ENCODE measurements at places on chromosomes 2 and 18.

GRCh38 chr2:65775839-65776238, 343.4 kb upstream of the SPRED2 start:
- DNase-seq, result no peak

DNA sequence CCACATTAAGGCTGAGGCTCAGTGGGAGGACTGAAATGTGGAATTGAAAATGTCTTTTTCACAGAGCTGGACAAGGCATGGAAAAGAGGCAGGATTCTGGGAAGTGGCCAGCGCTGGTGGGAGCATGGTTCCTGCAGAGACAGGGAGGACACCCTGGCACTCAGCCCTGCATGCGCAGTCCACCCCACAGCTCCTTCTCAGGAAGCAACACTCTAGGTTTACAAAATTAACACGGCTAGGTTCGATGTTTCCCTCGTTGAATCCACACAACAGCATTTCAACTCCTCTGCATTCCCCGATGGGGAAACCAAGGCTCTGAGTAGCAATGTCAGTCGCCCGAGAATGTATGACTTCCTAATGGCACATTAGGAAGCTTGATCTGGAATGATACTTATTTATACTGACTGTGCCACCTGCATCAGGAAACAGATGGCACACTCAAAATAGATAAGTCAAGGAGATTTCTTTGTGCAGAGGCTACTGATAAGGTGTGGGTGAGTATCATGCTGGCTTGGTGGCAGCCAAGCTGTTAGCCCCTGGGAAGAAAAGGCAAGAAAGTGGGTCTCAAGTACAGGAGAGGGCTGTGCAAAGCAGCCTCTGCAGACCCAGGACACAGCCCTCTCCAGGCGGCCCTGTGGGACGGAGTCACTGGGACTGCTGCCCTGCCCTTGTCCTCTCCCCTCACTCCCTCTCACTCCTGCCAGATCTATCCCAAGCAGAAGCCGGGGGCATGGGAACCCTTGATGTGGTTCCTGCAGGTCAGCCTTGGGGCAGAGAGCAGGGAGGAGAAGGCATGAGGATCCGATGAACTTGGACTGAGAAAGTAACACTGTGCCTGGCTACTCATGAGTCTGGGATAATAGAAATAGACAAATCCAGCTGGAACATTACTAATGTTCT, 158.4 kb upstream of the FHL2 start:
- DNase-seq, result no peak

- DNase-seq, result no peak
Measured at GRCh38 chr2:43165378-43166069, 60.9 kb downstream of the ZFP36L2 start.

- no peak for DNase-seq
Measured at GRCh38 chr18:34650121-34650545, 60.0 kb upstream of the DTNA start.

DNA sequence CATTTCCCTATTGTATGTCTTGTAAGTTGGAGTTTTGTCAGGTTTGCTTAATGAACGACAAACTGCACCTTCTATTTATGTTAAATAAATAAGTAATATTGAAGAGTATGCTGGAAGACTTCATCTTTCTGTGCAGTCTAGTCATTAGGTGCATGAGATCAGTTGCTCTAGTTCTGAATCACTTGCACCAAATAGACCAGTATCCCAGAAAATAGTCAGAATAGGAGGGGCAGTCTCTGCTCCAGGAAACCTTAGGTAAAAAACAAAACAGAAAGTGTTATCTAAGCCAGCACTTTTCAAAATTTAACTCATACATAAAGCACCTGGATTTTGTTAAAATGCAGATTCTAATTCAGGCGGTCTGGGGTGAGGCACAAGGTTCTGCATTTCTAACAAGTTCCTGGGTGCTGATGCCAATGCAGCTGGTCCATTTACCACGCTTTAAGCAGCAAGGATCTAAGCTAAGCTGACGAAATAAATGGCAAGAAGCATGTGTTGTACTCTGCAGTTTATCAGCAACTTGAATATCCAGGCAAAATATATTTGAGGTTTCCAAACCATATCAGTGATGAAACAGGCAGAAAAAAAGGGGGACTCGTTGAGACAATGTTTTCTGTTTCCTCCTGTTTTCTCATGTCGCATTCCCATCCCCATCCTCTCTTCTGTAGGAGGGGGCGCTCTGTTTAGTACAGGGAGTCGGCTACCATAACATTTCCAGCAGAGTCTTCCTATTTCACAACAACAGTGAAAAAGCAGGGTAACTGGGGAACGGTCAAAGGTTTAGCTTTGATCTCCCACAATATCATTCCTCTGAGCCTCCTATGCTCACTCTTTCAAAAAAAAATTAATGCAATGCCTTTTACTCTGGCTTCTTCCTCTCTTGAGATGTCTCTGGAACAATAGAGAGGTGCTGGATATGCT, 106.4 kb downstream of the MBD2 start:
- DNase-seq, result no peak

DNA sequence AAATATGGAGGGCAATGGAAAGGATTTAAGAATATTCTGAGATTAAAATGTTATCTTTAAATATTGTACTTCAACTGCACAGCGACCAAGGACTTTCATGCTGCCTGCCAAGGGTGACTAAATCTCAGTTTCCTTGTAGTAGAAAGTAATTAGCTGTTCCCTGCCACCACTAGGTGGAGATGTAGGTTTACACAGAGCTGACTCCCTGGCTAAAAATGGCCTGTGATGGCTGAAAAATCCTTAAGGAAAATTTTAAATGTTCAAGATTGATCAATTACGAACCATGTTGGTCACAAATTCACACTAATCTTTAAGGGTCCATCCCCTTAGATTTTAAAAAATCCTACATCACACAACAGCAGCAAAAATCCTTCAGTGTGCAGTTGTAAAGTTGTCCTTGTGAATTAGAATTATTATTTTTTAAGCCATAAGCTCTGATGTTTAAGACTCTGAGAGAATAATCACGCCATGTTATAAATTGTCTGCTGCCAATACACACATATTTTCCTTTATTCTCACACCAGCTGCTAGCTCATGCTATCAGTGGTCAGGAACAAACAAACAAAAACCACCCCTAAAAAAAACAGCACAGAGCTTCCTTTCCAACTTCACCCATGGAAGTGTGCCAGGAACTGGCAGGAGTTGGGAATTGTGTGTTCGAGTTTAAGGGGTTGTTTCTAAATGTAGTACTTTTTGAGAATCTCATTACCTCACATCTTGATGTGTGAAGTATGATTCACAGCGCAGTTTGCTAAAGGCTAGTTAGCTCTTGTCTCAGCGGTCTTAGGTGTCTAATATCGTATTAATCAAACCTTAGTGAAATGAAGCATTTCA, 399.8 kb downstream of the TMEM182 start:
- no peak for DNase-seq

DNA sequence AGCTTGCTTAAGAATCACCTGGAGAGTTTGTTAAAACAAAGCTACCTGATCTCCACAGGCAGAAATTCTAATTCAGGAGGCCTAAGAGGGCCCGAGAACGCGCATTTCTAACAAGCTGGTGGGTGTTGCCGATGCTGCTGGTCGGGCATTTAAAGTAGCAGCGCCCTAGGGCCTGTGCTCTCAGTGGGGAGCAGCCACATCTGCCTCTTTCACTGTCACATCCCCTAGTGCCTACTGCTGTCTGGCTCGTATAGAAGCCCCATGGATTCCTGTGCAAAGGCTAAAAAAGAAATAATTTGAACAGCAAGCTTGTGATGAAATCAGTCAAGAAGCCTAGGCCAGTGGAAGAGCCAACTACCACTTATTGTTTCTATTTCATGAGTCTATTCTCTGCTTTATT, 126.7 kb upstream of the SMIM21 start:
- no peak for DNase-seq

DNA sequence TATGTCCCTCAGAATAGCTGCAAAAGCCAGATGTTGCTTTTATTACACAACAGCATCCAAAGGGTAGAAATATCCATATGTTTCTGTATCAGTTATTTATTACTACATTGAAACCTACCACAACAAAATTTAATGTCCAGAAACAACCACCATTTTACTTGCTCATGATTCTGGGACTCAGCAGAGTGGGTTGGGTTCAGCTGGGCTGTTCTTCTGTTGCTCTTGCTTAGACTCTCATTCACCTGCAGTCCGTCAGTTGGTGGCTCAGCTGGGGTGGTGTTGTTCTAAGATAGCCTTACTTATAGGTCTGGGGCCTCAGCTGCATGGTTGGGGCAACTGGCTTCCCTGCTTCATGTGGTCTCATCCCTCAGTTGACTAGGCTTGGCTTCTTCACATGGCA, 21.7 kb downstream of the AQP4 start:
- DNase-seq, result no peak

- no peak for DNase-seq
Measured at GRCh38 chr18:44887227-44887631, 206.5 kb downstream of the SETBP1 start.

- DNase-seq, result no peak
Measured at GRCh38 chr2:176187899-176188773, at the start of gene HOXD1. TSS of gene HOXD1 (plus strand) at chr2:176188668. CDS start at chr2:176188802, 134 bp downstream.

DNA sequence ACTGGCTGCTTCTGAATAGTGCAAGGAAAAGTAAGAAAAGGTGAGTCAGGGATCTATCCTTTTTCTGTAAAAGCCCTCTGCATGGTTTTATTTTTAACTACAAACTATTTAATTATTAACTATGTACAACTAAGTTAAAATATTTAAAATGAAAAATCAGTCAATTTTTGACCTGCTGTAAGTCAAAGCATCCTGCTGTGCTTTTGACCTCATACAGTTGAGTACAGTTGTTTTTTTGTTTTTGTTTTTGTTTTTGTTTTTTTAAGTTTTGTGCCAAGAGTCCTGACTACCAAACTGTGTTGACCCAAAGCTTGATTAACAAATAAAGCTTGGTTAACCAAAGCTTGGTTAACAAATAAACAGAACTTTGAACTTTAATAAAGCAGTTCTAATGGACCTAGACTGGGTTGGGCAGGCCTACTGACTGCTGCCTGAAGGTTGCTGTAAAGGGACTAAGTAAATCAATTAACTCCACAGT, at the start of gene ACMSD:
ACMSD (plus strand) TSS at position 474 of the 478 bp plus-strand sequence. CDS start 67 bp downstream, outside the sequence.
- no peak for DNase-seq

DNA sequence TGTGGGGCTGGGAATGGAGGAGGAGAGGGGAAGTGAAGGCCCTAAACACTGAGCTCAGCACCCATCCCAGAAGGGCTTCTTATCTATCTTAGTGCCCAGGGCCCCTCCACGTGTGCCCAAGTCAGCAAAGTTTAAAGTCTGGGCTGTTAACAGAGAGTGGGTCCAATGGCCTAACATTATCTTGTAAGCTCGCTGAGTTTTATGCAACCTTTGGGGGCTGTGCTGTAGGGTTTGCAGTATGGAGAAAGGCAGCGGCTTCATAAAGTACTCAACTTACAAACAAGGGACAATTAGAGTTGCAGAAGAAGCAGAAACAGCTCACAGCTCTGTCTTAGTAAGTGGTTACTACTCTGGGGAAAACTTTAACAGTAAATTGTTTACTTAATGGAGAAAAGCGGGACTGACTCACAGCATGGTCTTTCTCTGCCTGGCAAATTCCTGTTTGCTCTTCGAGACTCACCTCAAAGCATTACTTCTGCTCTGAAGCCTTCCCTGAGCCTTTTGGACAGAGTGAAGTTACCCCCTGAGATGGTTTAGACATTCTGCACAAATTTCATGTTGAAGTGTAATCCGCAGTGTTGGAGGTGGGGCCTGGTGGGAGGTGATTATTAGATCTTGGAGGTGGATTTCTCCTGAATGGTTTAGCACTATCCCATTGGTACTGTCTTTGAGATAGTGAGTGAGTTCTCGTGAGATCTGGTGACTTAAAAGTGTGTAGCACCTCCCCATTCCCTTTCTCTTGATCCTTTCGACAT, 9.0 kb downstream of the ENOSF1 start:
- no peak for DNase-seq

DNA sequence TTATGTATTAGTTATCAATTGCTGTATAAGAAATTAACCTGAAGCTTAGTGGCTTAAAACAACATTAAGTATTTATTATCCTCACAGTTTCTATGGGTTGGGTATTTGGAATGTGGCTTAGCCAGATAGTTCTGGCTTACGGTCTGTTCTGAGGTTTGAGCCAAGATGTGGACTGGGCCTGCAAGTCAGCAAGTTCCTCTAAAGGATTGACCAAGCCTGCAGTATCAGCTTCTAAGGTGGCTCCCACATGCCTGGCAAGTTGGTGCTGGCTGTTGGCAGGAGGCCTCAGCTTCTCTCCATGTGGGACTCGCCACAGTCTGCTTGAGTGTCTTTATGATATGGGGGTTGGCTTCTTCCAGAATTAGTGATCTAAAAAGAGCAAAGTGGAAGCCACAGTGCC, 45.0 kb upstream of the TCF4 start:
- DNase-seq, result no peak

GRCh38 chr2:41241325-41242000, 789.6 kb upstream of the SLC8A1 start:
- no peak for DNase-seq

DNA sequence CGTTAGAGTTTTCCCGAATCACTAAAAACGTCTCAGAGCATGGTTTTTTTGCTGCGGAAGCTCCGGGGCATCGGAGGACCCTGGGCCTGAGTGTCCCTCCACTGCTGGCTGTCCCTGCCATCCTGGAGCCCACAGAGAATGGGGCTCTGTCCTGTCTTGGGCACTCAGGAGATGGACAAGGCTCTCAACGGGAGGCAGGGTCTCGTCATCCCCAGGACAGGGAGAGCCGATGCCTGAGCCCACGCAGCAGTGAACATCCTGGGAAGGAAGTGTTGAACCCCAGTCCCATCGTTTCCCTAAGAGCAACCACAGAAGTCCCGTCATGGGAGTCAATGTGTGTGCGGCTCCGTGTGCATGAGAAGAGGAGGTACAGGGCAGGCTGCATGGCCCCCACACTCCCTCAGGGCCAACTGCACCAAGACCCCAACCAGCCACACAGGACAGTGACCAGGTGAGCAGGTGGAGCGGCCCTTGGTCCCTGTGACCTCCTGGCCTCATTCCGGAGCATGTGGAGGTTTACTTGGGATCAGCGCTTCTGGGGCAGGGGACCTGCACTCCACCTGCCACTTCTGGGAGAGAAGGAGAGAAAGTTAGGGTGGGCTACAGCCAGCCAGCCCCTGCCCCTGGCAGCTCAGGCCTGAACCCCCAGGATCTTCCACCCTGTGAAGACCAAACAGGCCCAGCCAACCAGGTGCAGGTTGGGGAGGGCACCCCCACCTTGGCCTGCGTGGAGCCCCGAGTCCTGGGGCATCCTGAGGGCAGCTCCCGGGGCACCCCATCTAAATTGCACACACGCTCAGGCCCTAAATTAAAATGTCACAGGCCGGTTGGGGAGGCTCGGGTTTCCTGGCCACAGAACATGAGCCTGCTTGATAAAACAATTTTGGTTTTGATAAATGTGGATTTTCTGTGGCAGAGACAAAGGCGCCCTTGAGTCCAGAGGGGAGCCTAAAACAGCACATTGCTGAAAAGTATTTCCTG, 3.1 kb upstream of the SNED1 start:
- no peak for DNase-seq

- DNase-seq, result no peak
Measured at GRCh38 chr2:112880696-112881095, 30.3 kb upstream of the IL37 start.

DNA sequence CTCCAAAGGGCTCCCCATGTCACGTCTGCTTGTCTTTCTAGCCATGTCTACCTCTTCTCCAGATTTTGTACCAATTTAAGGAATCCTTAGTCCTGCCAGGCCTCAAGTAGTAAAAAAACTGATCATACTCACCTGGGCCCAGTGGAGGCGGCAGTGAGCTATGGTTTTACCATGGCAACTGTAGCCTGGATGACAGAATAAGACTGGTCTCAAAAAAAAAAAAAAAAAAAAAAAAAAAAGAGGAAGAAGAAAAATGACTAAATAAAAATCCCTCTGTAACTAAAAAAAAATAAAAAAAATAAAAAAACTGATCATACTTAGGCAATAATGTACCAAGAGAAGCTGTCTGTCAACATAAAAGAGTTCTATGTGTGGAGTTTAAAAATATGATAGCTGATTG, 221.6 kb downstream of the NR4A2 start:
- no peak for DNase-seq
